ENCODE measurements at places on chromosomes 1 and 21.

DNA sequence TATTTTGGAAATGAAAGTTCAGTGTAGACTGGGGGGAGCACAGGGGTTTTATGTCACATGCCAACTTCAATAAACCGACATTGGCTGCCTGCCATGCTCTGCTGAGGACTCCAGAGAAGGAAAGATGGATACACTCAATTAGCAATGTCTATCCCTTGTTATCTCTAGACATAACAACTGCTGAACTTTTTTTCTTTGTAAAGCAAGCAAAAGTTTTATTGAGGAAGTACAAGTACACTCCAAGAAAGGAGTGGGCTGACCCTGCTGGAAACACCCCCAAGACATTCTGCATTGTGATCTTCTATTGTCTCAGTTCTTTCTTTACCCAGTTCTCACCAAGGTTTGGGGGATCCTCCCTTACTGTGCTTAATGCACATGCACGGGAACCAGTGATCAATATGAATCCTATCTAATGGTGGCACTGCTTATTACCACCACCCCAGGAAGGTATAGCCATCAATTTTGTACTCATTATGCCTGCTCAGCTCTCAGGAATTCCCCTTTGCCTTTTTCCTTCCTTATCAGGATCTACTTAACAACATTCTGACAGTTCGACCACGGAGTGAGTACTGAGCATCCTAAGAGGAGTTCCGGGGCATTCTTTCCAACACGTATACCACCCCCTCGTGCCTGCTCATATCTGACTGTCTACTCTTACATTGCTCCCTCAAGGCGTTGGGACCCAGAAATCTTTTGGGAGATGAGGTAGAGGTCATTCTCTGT is 28.7 kb downstream of the SYNJ1 start:
- DNase-seq: no peak

DNA sequence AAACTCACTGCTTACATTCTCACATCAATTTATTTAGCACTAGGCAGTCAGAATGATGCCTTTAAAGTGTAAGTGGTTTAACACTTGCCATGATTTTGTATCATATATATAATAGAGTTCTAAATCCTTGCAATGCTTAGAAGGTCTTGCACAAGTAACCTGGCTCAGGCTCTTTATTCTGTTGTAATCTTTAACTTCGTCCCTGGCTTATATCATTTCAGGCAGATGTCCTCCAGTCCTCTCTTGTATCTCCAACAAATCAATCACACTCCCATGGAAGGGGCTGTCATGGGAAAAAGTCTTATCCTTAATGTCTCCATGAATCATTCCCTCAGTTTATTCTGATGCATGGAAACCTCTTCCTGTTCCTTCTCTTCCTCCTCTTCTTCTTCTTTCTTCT is 841.6 kb upstream of the B3GALT2 start:
- no peak for DNase-seq

DNA sequence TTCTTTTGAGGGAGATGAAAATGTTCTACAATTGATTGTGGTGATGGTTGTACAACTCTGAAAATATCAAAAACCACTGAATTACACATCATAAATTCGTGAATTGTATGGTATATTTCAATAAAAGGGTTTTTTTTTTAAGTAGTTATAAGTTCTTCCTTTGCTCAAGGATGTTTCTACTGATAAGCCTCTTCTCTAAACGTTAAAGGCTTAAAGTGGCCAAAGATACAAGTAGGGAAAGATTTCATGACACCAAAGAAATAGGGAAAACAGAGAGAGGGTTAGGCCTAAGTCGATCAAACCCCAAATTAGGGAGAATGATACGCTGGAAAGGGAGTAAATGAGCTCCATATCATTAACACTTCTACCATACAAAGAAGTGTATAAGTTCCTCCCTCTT is 4.1 kb downstream of the KDM5B start:
- DNase-seq: no peak

DNA sequence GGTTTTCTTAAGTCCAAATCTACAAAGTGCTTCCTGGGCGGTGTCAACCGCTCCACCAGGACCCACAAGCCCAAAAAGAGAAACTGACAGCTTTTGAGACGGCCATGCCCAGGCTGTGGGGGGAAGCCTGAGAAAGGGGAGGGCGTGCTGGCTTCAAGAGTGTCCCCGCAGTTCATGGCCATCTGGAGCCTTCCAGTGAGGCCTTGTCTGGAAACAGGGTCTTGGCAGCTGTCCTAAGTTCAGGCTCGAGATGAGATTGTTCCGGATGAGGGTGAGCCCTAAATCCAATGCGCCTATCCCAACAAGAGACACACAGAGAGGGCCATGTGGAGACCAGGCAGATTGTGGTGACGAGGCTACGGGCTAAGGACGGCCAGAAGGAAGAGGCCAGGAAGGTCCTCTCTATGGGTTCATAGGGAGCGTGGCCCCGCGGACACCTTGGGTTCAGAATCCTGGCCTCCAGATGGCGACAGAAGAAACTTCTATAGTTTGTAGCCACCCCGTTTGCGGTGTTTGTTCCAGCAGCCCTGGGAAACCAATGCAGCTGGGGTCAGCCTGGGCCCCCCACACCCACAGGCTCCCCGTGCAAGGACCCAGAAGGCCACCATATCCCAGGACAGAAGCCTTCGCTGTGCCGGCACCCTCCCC is 70.2 kb downstream of the ARHGEF16 start:
- DNase-seq: no peak

DNA sequence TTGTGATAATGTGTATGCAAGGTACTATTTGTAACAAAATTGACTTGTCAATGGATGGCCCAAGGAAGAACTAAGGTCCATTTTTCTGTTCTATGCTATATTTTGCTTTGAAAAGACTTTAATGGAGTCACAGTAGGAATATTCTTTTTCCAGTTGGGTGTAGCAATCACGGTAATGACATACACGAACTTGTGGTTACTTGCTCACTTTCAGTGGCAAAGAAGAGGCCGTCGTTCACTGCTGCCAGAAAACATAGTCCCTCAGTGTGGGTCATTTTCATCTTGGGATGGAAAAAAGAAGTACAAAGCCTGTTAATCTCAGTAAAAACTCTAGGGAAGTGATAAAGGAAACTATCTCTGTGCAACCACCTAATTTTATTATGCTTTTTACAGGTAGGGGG is 47.8 kb upstream of the LAMC2 start:
- DNase-seq: no peak

DNA sequence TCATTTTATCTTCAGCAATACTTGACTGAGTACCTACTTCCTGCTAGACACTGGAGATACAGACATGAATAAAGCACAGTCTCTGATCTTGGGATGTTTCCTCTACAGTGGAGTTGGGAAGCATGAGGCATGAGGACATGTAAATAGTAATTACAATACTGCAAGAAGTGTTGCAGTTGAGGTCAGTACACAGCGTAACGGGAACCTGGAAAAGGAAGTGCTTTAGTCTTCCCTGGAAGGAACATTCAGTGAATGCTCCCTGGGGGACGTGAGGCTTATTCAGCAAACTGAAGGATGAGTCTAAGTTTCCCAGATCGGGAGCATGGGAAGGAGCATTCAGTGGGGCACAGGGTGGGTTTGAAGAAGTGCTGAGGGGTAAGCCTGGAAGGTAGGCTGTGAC is 112.4 kb downstream of the PIK3R3 start:
- DNase-seq: no peak

DNA sequence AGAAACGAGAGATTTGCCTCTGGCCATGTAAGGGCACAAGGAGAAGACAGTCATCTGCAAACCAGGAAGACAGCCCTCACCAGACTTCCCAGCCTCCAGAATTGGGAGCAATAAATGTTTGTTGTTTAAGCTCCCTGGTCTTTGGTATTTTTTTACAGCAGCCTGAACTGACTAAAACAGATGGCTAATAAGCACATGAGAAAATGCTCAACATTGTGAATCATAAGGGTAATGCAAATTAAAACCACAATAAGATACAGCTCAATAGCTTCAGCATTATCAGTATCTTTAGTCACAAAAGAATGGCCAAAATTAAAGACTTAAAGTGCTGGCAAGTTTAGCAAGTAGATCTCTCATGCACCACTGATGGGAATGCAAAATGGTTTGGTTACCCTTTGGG is 11.7 kb downstream of the UBE2G2 start:
- DNase-seq: no peak

- DNase-seq: no peak
Measured at GRCh38 chr21:39096754-39097153, 86.5 kb downstream of the PSMG1 start.

DNA sequence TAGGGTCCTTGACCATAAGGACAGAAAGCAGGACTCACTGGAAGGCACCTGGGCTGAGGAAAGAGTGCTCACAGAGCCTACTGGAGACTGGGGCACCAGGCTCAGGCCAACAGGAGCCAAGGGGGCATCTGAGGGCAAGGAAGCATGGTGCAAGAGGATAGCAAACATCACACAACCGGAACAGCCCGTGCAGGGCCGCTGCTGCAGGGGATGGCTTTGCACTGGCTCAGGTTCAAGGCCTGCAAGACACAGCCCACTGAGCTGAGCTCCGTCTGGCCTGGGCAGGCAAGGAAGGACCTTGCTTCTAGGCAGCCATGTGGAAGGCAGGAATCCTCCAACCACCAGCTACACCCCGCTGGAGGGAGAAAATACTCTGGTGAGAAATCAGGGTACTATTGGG is 59.8 kb upstream of the KIF26B start:
- no peak for DNase-seq

DNA sequence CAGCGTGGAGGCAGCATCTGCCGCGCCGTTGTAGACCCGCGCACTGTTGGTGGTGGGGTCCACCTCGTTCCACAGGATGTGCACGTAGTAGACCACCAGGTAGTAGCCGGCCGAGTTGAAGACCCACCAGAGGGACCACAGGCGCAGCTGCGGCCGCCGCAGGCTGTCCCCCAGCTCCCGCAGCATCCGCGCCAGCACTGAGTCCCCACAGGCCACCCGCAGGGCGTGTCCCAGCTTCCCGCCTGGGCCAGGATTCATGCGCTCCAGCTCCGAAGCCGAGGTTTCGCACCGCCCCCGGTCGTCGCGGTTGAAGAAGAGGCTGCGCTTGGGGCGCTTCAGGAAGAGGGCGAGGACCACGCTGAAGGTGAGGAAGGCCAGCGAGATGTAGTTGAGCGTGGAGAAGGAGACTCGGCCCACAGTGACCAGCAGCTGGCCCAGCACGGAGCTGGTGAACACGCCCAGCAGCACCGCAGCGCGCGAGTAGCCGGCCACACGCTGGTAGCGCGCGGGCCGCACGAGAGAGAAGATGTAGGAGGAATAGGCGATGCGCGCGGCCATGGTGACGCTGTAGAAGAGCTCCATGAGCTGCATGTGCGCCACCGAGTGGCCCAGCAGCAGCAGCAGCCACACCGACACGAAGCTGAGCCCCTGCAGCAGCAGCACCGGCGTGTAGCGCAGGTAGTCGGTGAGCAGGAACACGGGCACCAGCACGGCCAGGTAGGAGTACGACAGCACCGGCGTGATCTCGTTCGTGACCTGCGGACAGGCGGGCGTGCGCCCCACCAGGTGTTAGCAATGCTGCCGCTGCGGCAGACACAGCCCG is 10.6 kb downstream of the SLC19A1 start:
- DNase-seq: no peak

GRCh38 chr1:24415910-24416665 is 486 bp downstream of the NIPAL3 start:
- DNase-seq: no peak

- DNase-seq: no peak
Measured at GRCh38 chr21:38468989-38469388, 29.3 kb downstream of the ERG start.

DNA sequence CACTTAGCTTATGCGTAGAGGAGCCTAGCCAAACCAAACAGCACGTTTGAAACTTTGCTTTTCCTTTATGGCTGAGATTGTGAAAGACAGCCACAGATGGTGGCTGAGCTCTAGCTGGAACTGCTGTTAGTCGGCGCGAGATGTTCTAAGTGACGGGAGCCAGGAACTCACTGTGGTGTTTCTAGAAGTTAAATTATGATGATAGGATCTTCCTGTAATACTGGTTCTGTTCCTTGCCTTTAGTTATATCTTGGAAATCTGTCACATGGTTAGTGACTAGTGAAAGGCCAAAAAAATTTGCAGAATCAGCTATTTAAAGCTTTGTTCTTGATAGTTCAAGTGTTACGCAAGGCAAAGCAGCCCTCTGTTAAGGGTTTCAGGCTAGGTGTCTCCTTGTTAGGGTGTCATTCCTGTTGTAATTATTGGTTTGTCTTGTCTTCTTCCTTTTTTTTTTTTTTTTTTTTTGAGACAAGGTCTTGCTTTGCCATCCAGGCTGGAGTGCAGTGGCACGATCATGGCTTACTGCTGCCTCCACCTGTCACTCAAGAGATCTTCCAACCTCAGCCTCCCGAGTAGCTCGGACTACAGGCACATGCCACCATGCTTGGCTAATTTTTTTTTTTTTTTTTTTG is 22.6 kb downstream of the AK4 start:
- no peak for DNase-seq

DNA sequence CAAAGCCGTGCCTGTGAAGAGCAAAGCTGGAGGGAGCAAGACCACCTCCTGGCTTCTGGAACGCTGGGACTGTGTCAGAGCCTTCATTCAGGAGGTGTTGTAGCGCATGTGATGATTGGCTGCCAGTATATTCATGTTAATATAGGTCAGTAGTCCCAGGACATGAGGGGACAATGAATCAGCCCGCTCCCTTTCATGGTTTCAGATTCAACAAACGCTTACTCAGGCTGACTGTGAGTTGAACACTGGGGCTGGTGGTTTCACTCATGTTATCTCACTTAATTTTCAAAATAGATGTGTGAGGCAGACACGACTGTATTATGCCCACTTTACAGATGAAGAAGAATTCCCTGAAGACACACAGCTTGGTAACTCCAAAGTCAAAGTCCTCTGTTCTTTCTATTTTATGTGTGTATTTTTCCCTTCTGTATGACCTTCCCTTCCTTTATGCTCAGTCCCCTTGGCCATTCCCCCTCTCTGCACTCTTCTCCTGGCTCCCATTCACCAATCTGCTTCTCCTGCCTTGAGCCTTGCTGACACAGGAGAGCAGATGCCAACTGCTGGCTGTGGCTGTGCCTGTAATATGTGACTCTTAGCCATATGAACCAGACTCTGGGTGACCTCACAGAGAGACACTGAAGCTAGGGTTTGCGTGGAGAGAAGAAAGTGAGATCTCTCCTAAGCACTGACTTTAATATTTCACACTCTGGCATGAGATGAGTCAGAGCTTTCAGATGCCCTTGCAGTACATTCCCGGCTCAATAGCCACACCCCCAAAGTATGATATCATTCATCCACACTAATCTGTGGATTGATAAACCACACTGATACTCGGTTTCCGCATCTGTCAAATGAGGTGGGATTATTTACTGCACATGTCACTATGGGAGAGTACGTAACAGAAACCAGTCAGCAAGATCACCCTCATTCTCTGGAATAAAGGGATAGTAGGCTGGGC is 31.4 kb upstream of the KIRREL1 start:
- DNase-seq: no peak

- peak; percentile 67 for DNase-seq
Measured at GRCh38 chr1:20485527-20486456, at the start of gene CAMK2N1. Gene CAMK2N1 (minus strand): TSS chr1:20486210. CDS start chr1:20485379, 831 bp downstream.

- DNase-seq: no peak
Measured at GRCh38 chr1:32150847-32151246, 28.6 kb upstream of the TXLNA start.

DNA sequence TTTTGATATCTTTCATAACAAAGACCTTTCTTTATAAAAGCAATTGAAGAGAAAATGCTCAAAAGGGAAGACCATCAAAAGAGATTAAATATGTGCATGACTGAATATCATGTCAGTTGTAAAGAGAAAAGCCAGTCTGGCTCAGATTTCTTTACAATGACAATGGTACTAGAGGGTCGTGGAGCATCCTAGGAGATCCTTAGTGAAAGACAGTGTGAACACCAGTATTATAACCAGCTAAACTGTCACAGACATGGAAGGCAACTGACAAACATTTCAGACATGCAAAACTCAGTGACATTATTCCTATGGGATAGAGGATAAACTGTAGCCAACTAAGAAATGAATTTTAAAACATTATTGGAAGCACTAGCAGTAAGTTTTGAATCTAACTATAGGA is 27.1 kb upstream of the ADARB1 start:
- DNase-seq: no peak

Data from CD4-positive, alpha-beta T cell treated with Interferon gamma for 1 hour (primary cell).